Breast epithelium (tissue), 4 donors: ENCODE measurements at places on chromosomes 2 and 18. TPM values are rescaled to one million over a fixed set of nuclear protein-coding genes. Genes with fewer than 3 reads are reported as not detected.

DNA sequence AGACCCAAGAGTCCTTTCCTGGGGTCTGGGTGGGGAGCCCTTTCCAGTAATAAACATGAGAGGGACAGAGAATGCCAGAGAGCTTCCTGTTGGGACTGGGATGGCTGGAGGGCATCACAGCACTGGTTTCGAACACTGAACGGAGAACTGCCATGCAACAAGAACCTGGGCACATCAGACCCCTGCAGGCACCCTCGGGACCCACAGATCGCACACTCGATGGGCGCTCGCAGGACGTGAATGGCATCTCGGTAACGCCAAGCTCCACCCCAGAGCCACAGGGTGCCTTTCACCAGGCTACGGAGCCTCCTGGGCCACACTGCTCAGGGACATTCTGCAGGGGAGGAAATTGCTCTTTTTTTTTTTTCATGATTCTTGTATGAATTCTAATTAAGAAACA lies 25.1 kb downstream of the SLC66A2 start:
- peak; percentile 20 for DNase-seq
- no peaks in the 10 kb centered on the region for H3K27me3 ChIP-seq
- no peak overlapping the region for H3K4me3 ChIP-seq
- no peaks in the 10 kb centered on the region for H3K36me3 ChIP-seq
- H3K4me1 ChIP-seq, result no peaks in the 10 kb centered on the region

DNA sequence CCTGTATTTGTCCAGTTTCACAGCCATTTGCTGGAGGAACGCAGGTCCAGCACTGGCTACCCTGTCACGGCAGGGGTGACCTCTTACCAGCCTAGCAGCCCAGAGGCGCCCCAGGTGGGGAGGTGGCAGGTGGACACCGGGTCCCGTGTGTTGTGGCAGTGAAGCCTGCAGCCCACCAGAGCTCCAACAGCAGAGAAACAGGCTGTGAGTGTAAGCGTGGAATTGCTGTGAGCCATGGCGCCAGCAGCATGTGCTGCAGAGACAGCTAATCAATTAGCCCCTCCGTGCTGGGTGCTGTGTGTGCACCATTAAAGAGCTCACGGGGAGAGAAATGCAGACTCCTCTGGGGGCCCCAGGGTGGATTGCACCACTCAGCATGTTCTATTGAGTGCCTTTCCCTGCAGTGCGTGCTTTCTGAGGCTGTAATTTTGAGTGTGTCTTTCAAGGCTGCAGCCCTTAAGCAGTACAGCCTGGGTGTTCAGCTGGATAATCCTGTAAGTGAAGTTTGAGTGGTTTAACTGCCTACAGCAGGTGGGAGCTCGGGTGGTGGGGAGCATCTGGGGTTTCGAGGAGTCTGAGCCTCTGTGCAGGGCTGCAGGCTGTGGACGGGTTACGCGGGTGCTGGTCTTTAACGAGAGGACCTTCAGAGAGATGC lies 15.9 kb downstream of the RTP5 start:
- peaks cover 3% of the 10 kb centered on the region for H3K4me1 ChIP-seq
- no peak for DNase-seq
- H3K27me3 ChIP-seq, result no peaks in the 10 kb centered on the region
- H3K27ac ChIP-seq, result no peak overlapping the region
- H3K36me3 ChIP-seq, result no peaks in the 10 kb centered on the region
- H3K4me3 ChIP-seq, result no peak overlapping the region

DNA sequence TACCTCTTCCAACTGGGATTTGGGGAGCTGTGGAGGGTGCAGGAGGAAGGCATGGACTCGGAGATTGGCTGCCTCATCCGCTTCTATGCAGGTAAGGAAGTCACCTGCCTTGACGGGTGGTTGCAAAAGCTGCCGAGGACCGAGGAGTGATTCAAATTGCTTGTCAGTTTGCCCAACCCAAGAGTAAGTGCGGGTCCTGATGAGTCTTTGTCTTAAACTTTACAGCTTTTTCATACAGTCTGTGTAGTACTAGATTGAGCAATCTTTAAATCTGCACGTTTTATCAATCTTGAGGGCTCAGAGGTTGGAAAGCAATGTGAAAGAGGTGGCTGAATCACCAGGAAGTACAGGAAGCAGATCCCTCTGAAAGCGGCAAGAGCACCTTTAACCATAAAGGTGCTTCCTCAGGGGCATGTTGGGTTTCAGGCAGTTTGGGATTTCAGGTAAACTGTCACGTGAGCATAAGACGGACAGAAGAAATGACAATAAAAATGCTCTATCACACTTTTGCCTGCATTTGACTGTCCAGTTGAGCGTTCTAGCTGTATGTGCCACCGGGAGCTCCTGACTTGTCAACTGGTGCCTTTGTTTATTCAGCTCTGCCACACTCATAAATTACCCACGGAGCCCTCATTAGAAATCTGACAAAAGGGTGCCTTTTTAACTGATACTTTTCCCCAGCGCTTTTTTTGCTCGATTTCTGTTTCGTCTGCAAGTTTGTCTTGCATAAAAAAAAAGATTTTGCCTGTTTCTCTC lies 2.0 kb downstream of the PHLPP1 start:
- peak; percentile 47 for DNase-seq
- no peaks in the 10 kb centered on the region for H3K36me3 ChIP-seq
- peak overlapping the region; percentile 81 for H3K4me3 ChIP-seq
- no peaks in the 10 kb centered on the region for H3K27me3 ChIP-seq
- peak overlapping the region; percentile 99 for H3K27ac ChIP-seq

- H3K36me3 ChIP-seq, result peaks cover 13% of the 10 kb centered on the region
- DNase-seq, result no peak
- H3K27me3 ChIP-seq, result no peaks in the 10 kb centered on the region
These were observed 28.3 kb downstream of the KCNJ13 start for GRCh38 chr2:232748038-232748437.

- no peak overlapping the region for H3K4me3 ChIP-seq
- no peak for DNase-seq
- no peaks in the 10 kb centered on the region for H3K27me3 ChIP-seq
- no peaks in the 10 kb centered on the region for H3K4me1 ChIP-seq
These were observed 48.8 kb downstream of the HAUS1 start for GRCh38 chr18:46152808-46153617.

GRCh38 chr2:139165601-139166000 lies 385.4 kb upstream of the NXPH2 start:
- no peak for DNase-seq
- H3K36me3 ChIP-seq, result no peaks in the 10 kb centered on the region
- no peak overlapping the region for H3K4me3 ChIP-seq
- H3K27ac ChIP-seq, result no peak overlapping the region
- no peaks in the 10 kb centered on the region for H3K4me1 ChIP-seq
- no peaks in the 10 kb centered on the region for H3K27me3 ChIP-seq

DNA sequence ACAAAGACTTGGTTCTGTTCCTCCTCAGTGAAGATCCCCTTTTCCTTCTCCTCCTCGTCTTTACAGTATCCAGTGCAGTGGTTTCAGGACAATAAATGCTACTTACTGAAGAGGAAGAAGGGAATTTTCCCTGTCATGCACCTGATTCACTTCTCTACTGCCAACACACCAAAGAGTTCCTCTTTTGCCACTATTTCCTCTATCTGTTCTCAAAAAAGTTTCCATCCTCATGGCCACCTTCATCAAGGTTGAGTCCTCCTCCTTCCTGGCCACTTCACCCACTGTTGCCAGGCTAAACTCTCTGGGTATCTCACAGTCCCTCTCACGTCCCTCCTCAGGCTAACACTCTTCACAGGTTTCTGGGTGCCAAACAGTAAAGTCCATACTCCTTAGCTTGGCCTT lies 41.7 kb downstream of the PLEKHM3 start:
- no peaks in the 10 kb centered on the region for H3K36me3 ChIP-seq
- no peaks in the 10 kb centered on the region for H3K27me3 ChIP-seq
- H3K27ac ChIP-seq, result no peak overlapping the region
- DNase-seq, result no peak
- H3K4me1 ChIP-seq, result no peaks in the 10 kb centered on the region

- no peak for DNase-seq
- no peaks in the 10 kb centered on the region for H3K36me3 ChIP-seq
- no peak overlapping the region for H3K4me3 ChIP-seq
- H3K27ac ChIP-seq, result no peak overlapping the region
These were observed 98.1 kb upstream of the RGPD4 start for GRCh38 chr2:107728586-107728985.

DNA sequence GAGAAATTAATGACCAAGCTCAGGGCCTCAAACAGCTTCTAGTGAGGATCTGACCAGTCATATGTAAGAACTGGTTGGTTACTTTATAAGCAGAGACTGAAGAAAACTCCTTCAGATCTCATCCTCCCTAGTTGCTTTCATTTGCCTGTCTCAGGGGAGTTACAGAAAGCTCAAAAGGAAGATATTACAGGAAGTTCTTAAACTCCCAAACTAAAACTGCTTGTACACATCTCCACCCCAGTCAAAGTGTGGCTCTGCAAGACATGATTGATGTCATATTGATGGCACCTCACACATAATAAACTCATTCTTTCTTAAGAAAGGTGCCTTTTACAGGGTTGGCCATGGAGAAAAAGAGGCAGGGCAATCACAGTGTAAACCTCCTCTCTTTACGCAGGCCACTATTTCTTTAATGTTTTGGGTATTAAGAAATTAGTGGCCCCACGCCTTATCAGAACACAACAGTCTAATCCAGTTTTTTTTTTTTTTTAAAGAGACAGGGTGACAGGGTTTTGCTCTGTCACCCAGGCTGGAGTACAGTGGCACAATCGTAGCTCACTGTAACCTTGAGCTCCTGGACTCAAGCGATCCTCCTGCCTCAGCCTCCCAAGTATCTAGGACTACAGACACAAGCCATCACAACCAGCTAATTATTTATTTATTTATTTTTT lies 62.6 kb upstream of the STK17B start:
- H3K4me3 ChIP-seq, result no peak overlapping the region
- no peaks in the 10 kb centered on the region for H3K27me3 ChIP-seq
- H3K36me3 ChIP-seq, result no peaks in the 10 kb centered on the region
- peaks cover 10% of the 10 kb centered on the region for H3K4me1 ChIP-seq
- H3K27ac ChIP-seq, result peak overlapping the region; percentile 77
- no peak for DNase-seq

DNA sequence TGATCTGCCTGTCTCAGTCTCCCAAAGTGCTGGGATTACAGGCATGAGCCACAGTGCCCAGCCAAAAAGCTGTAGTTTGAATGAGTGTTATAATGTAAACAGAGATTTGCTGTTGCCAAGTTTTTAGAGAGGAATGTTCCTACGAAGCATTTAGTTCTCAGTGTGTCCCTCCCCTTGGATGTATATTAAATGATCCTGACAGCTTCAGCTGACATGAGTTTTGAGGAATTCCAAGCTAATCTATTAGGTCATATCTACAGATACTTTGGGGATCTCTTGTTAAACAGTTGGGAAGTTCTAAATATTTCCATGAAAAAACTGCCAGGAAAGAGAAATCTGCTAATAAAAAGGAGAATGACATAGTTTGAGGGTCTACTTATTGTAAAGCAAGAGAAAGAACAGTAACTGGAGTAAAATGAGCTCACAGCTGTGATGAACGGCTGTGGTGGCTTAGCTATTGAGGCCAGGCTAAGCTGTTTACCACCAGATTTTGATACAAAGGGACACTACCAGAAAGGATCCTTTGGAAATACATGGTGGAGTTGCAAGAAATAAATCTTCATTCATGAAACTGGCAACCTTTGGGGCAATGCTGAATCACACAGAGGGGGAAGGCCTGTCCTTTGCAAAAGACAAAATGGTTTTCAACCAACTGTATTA lies 2.6 kb upstream of the STON1 start:
- no peak overlapping the region for H3K27ac ChIP-seq
- no peaks in the 10 kb centered on the region for H3K27me3 ChIP-seq
- no peaks in the 10 kb centered on the region for H3K36me3 ChIP-seq
- H3K4me3 ChIP-seq, result no peak overlapping the region

DNA sequence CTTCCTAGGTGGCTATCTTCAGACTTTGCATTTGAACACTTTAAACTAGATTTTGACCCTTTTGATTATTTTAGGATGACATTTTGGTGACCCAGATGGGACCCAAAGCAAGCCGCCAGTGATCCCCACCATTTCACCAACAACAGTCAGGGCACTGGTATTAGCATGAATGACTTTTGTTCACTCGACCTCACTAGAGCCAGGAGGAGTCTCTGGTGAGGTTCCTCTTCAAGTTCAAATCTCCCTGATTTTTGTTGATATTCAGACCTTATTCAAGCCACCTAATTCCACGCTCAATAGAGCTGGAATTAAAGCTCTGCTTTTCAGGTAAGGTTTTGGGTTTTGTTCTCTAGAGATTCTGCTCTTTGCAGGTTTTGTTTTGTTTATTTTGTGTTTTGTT lies 202.3 kb downstream of the MREG start:
- DNase-seq, result no peak
- no peaks in the 10 kb centered on the region for H3K36me3 ChIP-seq
- H3K27ac ChIP-seq, result no peak overlapping the region
- H3K4me1 ChIP-seq, result no peaks in the 10 kb centered on the region

GRCh38 chr2:134288814-134289213 lies 34.9 kb downstream of the MGAT5 start:
- no peaks in the 10 kb centered on the region for H3K4me1 ChIP-seq
- no peak overlapping the region for H3K4me3 ChIP-seq
- no peak for DNase-seq
- no peaks in the 10 kb centered on the region for H3K27me3 ChIP-seq
- no peaks in the 10 kb centered on the region for H3K36me3 ChIP-seq
- no peak overlapping the region for H3K27ac ChIP-seq

- no peak overlapping the region for H3K4me3 ChIP-seq
- no peaks in the 10 kb centered on the region for H3K27me3 ChIP-seq
- no peak overlapping the region for H3K27ac ChIP-seq
- no peaks in the 10 kb centered on the region for H3K4me1 ChIP-seq
These were observed 183.4 kb upstream of the FN1 start for GRCh38 chr2:215619022-215619958.

- no peak within 1 kb of the TSS for H3K27ac ChIP-seq
- no peaks in the 10 kb centered on the region for H3K27me3 ChIP-seq
- no peaks in the 10 kb centered on the region for H3K4me1 ChIP-seq
- DNase-seq, result no peak
These were observed at the start of gene MAP3K19 for GRCh38 chr2:135047300-135047699. Gene MAP3K19, minus strand, starts transcription at chr2:135047447. Its CDS starts 22,800 bp downstream, at chr2:135024647.

DNA sequence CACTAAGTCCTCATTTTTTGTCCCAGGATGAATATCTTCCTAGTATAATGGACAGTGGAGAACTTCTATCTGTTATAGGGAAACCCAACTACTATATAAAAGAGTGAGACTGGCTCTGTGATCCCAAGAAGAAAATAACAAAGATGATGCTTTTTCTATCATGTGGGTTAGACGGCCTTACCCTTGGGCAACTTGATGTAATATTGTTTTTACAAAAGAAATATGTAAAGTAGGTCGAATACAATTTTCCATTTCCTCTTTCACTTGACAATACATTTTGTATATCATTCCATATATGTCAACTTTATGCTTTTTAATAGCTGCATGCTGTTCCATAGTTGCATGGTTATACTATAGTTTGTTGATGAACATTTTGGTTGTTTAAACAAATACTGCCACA lies 87.5 kb upstream of the SESTD1 start:
- H3K36me3 ChIP-seq, result no peaks in the 10 kb centered on the region
- H3K27ac ChIP-seq, result no peak overlapping the region
- H3K4me1 ChIP-seq, result no peaks in the 10 kb centered on the region
- no peaks in the 10 kb centered on the region for H3K27me3 ChIP-seq
- no peak overlapping the region for H3K4me3 ChIP-seq

SLC30A3 gene
- not detected for total RNA-seq

IL36RN gene
- not detected for total RNA-seq

WDR54 gene
- total RNA-seq, result 6.7 TPM

CNGA3 gene
- under 0.01 TPM for total RNA-seq

LONRF2 gene
- 5.1 TPM for total RNA-seq

DLGAP1 gene
- total RNA-seq, result 0.96 TPM

CYRIA gene
- 18.7 TPM for total RNA-seq

PCARE gene
- not detected for total RNA-seq

KLHL29 gene
- 14.7 TPM for total RNA-seq

GPR75 gene
- total RNA-seq, result 3.2 TPM

MEP1B gene
- 0.15 TPM for total RNA-seq
